ENCODE measurements at places on chromosomes 12 and 14.

DNA sequence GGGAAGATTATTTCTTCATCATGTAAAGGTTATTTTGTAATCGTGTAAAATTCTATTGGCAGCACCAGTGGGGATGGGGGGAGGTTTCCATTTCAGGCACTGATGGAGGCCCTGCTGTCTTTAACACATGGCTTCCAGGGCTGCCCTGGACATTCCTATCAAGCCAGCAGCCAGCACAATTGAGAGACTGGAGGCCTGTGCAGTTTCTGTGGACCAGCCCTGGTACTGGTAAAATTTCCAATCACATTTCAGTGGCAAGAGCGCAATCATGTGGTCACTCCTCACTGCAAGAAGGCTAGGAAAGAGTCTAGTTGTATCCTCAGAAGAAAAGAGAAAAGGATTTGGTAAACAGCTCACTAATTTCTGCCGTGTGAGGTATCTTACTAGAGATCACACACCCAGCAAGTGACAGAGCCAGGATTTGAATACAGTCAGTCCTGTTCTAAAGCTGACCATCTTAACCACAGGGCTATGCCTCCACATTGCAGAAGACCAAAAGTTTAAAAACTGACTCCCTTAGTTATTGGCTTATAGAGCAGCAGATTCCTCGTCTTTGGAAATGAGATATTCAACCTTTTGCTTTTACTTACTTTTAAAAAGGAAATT, 179.4 kb upstream of the ARHGAP5 start:
- DNase-seq: no peak

GRCh38 chr14:104677512-104678332, 11.7 kb upstream of the INF2 start:
- no peak for DNase-seq

DNA sequence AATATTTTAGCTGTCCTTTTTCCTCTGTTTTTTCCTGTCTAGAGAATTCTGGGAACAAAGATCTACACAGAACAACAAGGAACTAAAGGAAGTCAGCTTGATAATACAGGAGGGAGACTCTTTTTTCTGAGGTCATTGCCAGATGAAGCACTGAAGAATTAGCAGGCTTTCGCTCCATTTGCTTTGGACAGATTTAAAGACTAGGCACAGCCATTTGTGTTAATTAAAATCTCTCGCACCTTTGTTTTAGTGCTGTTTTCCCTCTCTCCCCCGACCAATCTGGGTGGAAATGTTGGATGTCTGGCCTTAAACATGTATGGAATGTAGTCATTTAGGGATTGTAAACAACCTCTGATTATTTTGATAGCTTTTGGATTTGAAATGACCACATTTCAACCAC, 9.6 kb upstream of the GPHN start:
- DNase-seq: no peak

GRCh38 chr14:59037620-59038019, 150.8 kb upstream of the DAAM1 start:
- no peak for DNase-seq

DNA sequence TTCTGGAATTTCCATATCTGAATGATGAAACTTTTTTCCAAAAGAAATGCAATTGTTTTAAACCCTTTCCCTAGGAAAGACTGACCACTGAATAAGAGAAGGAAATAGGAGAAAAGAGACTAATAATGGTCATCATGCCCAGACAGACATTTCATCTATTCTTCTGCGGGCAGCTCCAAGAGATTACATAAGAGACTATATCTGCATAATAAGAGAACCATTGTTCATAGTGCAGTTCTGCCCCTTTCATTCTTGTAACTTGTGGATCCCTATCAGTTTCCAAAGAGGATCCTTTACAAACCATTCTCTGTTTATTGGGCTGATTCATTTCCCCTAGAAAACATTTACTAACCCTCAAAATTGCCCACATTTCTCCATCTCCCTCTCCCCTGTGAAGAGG, 197.8 kb downstream of the FSCB start:
- DNase-seq: no peak

DNA sequence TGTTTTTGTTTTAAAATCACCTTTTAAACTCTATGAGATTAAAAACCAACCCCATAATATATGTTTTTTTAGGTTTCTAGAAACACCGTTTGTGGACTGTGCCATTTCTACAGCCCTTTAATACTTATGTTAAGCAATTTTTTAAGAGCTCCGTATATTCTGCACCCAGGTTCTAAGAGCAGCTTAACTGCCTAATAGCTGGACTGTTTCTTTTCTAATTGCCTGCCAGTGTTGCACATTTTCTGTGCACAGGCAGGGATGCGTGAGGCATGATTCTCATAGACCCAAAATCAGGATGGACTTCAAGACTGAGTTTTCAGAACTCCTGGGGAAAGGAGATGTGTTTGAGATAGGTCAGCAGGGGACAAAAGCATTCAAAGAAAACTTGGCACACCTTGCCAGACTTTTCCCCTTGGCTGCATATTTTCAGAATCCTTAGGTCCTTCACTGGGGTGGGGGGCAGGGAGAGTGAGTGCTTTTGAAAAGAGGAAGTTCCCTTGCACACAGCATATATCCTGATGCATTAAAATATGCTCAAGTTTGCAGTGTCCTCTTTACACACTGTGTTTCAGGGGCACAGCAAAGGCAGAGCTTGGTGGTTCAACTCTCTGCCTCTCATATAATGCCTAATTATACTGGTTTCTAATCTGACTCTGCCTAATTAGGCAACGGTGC, 27.9 kb downstream of the TMEM30B start:
- no peak for DNase-seq

DNA sequence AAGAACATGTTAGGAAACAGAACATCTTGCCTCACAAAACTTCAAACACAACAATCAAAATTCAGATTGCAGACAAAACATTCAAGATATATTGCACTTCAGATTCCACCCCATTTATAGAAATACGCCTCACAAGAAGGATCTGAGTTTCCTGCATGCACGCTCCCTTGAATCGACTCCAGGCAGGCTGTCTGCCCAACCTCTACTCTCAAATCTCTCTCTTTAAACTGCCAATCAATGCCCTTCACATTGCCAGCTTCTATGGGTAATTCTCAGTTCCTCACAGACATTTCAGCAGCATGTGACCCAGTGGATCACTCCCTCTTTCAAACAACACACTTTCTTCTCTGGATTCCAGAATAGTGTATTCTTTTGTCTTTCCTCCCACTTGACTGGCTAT, 184.1 kb downstream of the PRKD1 start:
- no peak for DNase-seq

GRCh38 chr12:65953631-65954030, 129.3 kb downstream of the HMGA2 start:
- DNase-seq: no peak

DNA sequence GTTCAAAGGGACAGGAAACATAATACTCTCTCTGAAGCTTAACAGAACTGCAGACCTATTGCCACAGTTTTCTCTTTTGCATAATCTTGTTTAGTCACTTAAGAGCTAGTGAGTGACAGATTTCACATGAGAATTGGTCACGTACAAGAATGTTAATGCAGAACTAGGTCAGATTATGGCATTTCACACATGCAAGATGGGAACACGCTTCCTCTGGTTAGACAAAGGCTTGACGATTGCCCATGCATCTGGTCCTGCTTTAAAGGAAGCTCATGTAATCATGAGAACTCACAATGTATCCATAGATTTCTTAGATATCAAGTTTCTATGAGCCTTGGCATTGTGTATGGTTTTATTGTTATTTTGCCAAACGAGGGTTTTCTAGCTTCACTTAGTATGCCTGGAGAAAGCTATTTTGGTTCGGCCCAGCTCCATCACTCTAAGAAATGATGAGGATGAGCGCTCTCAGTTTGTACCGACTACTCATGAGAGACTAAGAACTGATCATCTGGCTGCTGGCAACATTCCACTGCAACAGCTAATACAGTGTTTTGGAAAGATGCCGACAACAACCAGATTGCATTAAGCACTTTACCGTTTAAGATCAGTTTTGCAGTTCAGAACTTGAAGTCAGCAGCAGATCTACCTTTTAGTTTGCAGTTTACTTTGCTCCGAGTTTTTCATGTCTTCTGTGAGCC, 380.0 kb downstream of the DIO2 start:
- DNase-seq: no peak

GRCh38 chr14:94003397-94003796, 6.3 kb downstream of the CCDC197 start:
- no peak for DNase-seq

- DNase-seq: no peak
Measured at GRCh38 chr14:86530457-86530856, 1000.5 kb downstream of the FLRT2 start.

DNA sequence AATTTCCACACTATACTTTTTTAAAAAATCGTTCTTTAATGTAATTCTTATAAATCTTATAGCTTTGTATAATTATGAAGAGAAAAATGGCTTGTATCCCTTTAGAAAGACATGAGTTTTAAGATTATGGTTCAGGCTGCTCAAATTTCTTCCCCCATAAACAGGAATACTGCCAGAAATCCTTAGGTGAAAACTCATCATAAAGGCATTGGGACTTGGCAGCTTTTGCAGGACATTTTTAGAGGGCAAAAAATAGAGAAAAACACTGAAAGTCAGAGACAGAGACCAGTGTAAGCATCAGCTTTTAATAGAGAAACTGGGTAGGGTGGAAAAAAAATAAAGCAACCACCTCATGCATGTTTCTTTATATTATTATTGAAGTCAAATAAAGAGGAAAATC, 29.1 kb downstream of the LRRK2 start:
- no peak for DNase-seq

GRCh38 chr12:111607239-111607638, 8.1 kb upstream of the ATXN2 start:
- DNase-seq: no peak

DNA sequence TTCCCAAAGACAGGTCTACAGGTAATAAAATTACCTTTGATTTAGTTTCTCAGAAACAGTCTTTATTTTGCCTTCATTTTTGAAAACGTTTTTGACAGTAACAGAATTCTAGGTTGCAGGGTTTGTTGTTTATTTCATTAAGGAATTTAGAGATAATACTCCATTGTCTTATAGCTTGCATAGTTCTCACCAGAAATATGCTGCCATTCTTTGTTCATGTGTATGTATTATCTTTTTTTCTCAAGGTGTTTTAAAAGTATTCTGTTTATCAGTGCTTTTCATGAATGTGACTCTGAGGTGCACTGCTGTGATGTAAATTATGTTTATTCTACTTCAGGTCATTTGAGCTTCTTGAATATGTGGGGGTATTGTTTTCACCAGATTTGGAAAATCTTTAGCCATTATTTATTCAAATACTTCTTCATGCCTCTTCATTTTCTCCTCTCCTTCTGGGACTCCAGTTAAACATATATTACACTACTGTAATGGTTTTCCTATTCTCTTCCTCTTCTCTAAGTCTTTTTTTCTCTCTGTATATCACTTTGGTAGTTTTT, 32.7 kb downstream of the ZNF605 start:
- DNase-seq: no peak

- no peak for DNase-seq
Measured at GRCh38 chr14:52348279-52348678, 34.2 kb downstream of the PTGER2 start.

- no peak for DNase-seq
Measured at GRCh38 chr14:71918955-71919354, 13.3 kb upstream of the RGS6 start.

DNA sequence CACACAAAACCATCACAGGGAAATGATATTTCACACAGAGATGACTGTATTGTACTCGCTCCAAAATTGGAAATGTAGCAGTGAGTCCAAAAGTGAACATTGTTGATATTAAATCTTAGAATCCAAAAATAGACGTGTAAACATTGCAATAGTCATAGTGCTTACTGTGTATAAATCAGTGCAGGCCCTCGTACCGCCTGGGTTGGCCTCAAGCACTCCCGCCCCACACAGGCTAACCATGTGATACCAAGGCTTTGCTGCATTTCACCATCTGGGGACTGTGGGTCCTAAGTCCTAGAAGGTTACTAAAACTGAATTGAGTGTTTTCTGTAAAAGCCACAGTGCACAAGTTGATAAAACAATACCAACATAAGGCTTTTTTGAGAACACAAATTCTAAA, 107.3 kb downstream of the PPP2R5E start:
- no peak for DNase-seq

- no peak for DNase-seq
Measured at GRCh38 chr12:124493809-124494750, 73.3 kb downstream of the NCOR2 start.

GRCh38 chr14:101105045-101105444, 201.5 kb upstream of the RTL1 start:
- no peak for DNase-seq

GRCh38 chr14:76546426-76547221, 170.7 kb downstream of the ESRRB start:
- peak; percentile 56 for DNase-seq

DNA sequence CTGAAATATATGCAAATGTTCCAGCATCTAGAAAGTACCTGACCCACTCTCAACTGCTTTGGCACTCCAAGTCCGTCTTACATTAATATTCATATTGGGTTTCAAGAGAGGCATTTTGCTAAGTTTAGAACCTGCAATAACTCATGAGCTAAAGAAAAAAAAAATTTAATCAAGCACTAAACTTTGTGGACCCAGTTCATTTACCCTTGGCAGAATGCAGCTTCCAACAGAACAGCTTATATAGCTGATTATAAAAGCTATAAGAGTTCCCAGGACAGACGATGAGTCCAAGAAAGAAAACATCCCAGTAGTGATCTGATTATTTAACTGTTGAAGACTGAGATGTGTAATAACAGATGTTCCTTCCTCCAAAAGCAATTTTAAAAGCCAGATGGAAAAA, 592.0 kb downstream of the KCNH5 start:
- DNase-seq: no peak
